ENCODE measurements at places on chromosomes 6 and 20.

DNA sequence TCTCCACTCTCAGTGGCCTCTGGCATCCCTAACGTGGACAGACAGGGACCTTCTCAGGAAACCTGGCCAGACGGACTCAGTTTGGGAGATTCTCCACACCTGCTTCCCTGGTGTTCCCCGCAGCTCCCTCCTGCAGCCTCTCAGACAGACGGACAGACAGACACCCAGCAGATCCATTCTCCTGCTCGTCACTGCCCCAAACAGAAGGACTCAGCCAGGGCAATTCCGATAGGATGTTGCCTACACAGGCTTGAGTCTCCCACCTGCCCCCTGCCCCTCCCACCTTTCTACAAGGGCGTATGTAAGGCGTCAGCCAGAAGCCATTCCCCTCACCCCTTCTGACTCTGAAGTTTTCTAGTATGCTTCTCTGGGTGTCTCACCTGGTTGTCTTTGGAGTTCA is 428 bp downstream of the CCM2L start:
- no peak for DNase-seq

GRCh38 chr6:14924126-14925024 is 321.5 kb upstream of the JARID2 start:
- DNase-seq = no peak

DNA sequence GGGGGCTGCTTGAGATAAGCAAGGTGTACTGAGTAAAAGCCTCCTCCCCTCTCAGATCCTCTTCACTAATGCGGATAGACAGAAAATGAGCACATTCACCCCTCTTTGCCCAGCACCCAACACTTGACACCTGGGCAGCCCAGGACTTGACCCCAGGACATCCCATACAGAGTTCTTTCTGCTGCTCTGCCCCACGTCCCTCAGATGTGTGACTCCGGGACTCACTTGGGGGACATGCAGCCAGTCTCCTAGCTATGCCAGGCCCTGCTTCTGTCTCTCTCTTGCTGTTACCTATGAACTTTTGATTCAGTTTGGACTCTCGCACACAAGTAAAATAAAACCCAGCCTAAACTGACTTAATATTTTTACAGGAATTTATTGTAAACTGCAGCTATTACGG is 159.9 kb downstream of the EYA2 start:
- DNase-seq = no peak

DNA sequence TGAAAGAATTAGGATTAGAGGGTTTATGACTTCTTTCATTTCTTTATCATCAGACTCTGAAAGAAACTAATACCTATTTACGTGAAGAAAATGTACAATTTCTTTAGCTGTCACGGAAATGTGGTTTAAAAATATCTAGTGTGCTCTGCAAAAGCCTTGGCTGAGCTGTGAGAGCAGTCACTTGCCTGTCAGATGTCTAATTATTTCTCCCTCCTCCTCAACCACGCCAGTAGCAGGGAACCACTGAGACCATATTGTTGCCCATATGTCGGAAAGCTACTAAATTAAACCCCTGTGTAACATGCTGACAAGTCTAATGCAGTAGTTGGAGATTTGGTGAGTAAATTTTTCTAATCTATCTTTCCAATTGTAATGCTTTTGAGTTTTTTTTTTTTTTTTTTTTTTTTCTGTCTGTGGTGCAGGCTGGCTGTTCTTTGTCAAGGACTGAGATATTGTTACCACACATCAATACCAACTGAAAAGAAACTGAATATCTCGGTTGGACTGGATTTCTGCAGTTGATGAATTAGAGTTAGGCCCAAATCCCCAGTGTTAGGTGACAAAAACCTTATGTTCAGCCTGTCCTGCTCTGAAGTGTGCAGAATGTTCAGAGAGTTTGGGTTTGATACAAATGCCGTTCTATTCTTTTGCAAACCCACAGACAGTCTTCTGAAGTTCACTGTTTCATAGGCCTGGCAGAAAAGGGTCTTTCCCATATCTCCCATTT is 302.9 kb upstream of the SYNCRIP start:
- DNase-seq = no peak

GRCh38 chr6:150068151-150068550 is 770 bp downstream of the ULBP3 start:
- no peak for DNase-seq

DNA sequence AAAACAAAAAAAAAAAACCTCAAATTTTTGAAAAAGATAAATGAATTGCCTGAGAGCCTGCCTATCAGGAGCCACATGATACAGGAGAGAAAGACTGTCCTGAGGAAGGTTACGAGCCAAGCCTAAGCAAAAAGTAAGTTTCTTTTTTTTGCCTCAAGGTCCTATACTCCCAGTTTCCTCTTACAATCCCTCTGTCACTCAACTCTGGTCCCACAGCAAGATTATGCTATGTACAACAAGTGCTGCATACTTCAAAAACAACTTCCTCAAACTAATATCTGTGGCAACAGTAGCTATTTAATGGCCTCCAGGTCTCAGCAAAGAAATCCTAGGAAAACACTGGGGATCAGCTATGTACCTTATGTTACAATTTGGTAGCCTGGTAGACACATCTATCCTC is 46.8 kb downstream of the PLN start:
- DNase-seq = no peak

DNA sequence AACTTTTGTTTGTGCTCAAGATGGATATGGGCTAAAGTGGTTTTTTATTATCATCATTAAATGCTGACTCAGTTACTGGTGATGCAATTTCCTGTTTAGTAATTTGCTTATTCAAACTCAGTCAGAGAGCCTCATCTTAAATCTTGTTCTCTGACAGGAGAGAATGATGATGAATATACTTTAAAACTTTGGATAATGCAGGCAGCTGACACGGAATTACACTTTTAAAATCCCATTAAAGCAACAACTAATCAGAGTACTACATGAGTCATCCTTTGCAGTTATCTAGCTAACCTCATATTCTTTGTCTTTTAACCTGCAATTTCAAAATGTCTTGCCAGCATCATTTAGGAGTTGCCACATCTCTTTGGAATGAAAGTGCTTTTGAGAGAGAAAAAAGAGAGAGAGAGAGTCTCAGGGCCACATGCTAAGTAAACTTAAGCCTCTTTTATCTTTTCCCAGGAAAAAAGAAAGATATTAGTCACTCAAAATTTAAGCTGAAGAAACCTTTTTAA is 9.2 kb upstream of the C6orf141 start:
- DNase-seq = no peak

- no peak for DNase-seq
Observed at GRCh38 chr20:16013631-16014030, 559.6 kb downstream of the KIF16B start.
